Muscle of leg (tissue), 16 donors: ENCODE measurements at places on chromosomes 1 and 21. TPM values are rescaled to one million over a fixed set of nuclear protein-coding genes. Genes with fewer than 3 reads are reported as not detected.

The S100PBP gene
- 22.8 TPM for total RNA-seq

GRCh38 chr1:41315871-41316270 lies 45.4 kb upstream of the FOXO6 start:
- H3K36me3 ChIP-seq: no peaks in the 10 kb centered on the region
- H3K4me1 ChIP-seq: peaks cover 16% of the 10 kb centered on the region
- DNase-seq: no peak
- no peak overlapping the region for H3K27ac ChIP-seq
- H3K27me3 ChIP-seq: peaks cover 3% of the 10 kb centered on the region

DNA sequence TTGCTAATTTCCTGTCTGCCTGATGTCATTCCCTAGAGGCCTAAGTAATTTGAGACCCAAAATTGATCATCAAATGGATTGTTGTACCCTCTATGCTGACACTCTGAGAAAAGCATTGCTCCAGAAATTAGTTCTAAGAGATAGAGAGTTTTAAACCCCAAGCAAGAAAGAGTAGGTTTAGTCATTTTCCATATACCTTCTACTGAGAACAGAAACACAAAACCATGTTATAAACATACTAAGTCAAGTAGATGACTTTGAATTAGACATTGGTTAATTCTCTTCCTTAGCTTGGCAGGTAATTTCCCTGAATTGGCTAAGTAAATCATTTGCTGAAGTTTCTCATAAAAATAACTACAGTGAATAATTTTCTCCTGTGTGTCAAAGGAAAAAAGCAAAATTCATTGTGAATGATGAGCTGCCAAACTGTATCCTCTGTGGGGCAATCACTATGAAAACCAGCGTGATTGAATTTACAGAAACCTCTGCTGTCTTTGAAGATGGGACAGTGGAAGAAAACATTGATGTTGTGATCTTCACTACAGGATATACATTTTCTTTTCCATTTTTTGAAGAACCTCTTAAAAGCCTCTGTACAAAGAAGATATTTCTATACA lies 20.1 kb downstream of the FMO4 start:
- no peak overlapping the region for H3K4me3 ChIP-seq
- H3K4me1 ChIP-seq: no peaks in the 10 kb centered on the region
- H3K27me3 ChIP-seq: no peaks in the 10 kb centered on the region
- no peak overlapping the region for H3K27ac ChIP-seq
- DNase-seq: peak; percentile 67
- no peaks in the 10 kb centered on the region for H3K36me3 ChIP-seq

- no peak for DNase-seq
- no peak overlapping the region for H3K4me3 ChIP-seq
- H3K4me1 ChIP-seq: no peaks in the 10 kb centered on the region
- H3K27ac ChIP-seq: no peak overlapping the region
- H3K36me3 ChIP-seq: peaks cover 2% of the 10 kb centered on the region
- no peaks in the 10 kb centered on the region for H3K27me3 ChIP-seq
Observed at GRCh38 chr1:154619181-154619948, 11.4 kb upstream of the ADAR start.

DNA sequence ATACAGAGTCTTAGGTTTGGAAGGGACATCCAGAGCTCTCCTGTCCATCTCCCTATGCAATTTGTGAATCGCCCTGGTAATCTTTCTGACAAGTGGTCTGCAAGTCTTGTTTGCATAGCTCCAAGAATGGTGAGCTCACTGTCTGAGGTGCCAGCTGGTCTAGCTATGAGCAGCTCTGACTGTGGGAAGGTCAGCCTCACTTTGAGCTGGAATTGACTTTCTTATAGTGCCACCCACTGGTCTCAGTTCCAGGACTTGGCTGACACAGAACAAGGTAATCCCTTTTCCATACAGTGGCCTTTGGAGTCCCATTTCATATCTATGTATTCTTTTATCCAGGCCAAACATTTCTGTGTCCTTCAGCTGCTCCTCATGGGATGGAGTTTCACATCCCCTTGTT lies 95.6 kb upstream of the C8B start:
- DNase-seq: peak; percentile 15
- peaks cover 4% of the 10 kb centered on the region for H3K4me1 ChIP-seq
- no peak overlapping the region for H3K4me3 ChIP-seq

DNA sequence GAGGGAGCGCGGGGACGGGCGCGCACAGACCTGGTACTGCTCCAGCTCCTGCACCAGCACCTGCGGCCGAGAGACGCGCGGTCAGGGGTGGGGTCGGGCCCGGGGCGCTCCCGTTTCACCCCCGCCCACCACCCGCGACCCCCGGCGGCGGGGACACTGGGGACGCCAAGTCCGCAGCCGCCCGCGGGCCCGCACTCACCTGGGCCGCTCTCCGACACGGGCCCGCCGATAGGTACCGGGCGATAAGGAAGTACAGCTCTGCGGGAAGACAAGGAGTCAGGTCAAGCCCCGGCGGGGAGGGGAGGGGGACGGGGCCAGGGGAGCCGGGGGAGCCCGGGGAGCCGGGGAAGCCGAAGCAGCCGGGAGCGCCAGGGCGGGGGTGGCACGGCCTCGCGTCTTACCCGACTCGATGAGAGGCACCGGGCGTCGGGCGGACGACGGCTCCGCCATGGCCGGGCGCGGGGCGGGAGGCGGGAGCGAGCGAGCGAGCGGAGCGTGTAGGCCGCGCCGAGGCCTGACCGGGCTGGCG lies 326 bp downstream of the BRWD1 start:
- peaks cover 16% of the 10 kb centered on the region for H3K36me3 ChIP-seq
- H3K4me3 ChIP-seq: peak overlapping the region; percentile 91
- H3K27ac ChIP-seq: peak overlapping the region; percentile 55

- no peak overlapping the region for H3K27ac ChIP-seq
- H3K27me3 ChIP-seq: no peaks in the 10 kb centered on the region
- no peaks in the 10 kb centered on the region for H3K4me1 ChIP-seq
- H3K36me3 ChIP-seq: no peaks in the 10 kb centered on the region
Observed at GRCh38 chr1:211591980-211592493, 13.1 kb upstream of the SLC30A1 start.

- no peaks in the 10 kb centered on the region for H3K4me1 ChIP-seq
- no peak overlapping the region for H3K27ac ChIP-seq
- H3K27me3 ChIP-seq: no peaks in the 10 kb centered on the region
- H3K36me3 ChIP-seq: peaks cover 18% of the 10 kb centered on the region
- H3K4me3 ChIP-seq: no peak overlapping the region
Observed at GRCh38 chr1:29317916-29318530, 81.7 kb downstream of the PTPRU start.

GRCh38 chr1:20139776-20140612 lies 871 bp downstream of the PLA2G2F start:
- no peaks in the 10 kb centered on the region for H3K4me1 ChIP-seq
- no peak for DNase-seq
- peaks cover 2% of the 10 kb centered on the region for H3K27me3 ChIP-seq
- no peaks in the 10 kb centered on the region for H3K36me3 ChIP-seq

The AMY1C gene
- total RNA-seq: not detected
